ENCODE measurements at places on chromosomes 1 and 21. TPM values are rescaled to one million over a fixed set of nuclear protein-coding genes. Genes with fewer than 3 reads are reported as not detected.

CENPF gene
- 74.1 TPM for total RNA-seq

TMIGD3 gene
- total RNA-seq: not detected

SHE gene
- 0.06 TPM for total RNA-seq

CGN gene
- total RNA-seq: 1.1 TPM

DNAJC6 gene
- 4.7 TPM for total RNA-seq

TNFRSF9 gene
- 3.0 TPM for total RNA-seq

PLPPR5 gene
- total RNA-seq: not detected

PATJ gene
- total RNA-seq: 3.9 TPM

WDR64 gene
- not detected for total RNA-seq

OR10X1 gene
- total RNA-seq: not detected

CLCA2 gene
- not detected for total RNA-seq

NCF2 gene
- 3.9 TPM for total RNA-seq

ENAH gene
- total RNA-seq: 77.0 TPM

CD84 gene
- not detected for total RNA-seq

HCN3 gene
- 5.8 TPM for total RNA-seq

C1QTNF12 gene
- 2.0 TPM for total RNA-seq

CRNN gene
- total RNA-seq: not detected

RIIAD1 gene
- total RNA-seq: not detected

PTGFRN gene
- 14.7 TPM for total RNA-seq

SMYD3 gene
- total RNA-seq: 14.4 TPM

HSD3B2 gene
- total RNA-seq: not detected

SDE2 gene
- 7.2 TPM for total RNA-seq

EFNA3 gene
- 3.4 TPM for total RNA-seq

CASQ2 gene
- total RNA-seq: not detected

HSPA6 gene
- total RNA-seq: 2.4 TPM

L1TD1 gene
- total RNA-seq: not detected

LRRC38 gene
- total RNA-seq: not detected

FCRL5 gene
- total RNA-seq: not detected

IBA57 gene
- 5.5 TPM for total RNA-seq

RASAL2 gene
- total RNA-seq: 17.8 TPM

PPT1 gene
- total RNA-seq: 60.7 TPM

C4BPA gene
- total RNA-seq: 0.60 TPM

IVL gene
- 0.06 TPM for total RNA-seq

ASCL5 gene
- total RNA-seq: not detected

NR1I3 gene
- total RNA-seq: 0.15 TPM

TMPRSS15 gene
- not detected for total RNA-seq

NBPF4 gene
- 0.18 TPM for total RNA-seq

GNAT2 gene
- total RNA-seq: not detected

ZNF692 gene
- 16.3 TPM for total RNA-seq
